ENCODE measurements at places on chromosomes 1 and 21.

GRCh38 chr1:216388558-216388957 lies 34.7 kb downstream of the USH2A start:
- no peak for DNase-seq

DNA sequence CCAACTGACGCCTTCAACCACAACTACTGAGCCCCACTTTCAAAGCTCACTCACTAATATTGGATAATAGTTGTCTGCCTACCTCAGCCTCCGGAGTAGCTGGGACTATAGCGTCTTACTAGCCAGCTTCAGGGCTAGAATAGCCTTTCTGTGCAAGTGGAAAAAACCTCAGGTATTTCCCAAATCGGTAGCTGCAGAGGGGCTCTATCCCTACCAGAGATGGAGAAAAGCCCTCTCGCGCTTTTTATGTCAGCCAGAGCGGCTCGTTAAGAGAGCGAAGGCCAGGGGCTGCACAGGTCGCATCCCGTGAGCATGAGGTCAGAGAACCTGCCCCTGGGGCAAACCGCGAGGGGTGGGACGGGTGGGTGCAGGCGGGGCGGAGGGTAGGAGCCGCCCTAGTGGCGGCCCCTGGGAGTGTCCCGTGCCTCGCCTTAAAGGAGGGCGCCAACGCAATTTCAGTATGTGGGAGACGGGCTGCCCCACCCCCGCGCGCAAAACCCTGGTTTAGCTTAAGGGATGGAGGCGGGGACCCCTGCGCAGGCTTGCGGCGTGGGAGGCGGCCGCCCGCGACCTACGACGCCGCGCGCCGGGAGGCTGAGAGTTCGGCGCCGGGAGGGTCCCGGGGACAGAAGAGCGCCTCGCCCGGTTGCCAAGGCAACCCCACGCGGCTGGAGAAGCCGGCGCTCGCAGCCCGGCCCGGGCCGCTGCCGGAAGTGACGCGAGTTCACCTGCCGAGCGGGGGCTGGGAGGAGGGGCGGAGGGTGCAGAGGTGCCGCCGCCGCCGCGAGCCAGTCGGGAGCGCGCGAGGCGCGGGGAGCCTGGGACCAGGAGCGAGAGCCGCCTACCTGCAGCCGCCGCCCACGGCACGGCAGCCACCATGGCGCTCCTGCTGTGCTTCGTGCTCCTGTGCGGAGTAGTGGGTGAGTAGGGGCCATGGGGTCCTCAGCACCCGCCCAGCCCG lies at the start of gene CXADR:
Gene CXADR, plus strand, starts transcription at position 791 of the 961 bp plus-strand sequence. Its CDS starts 87 bp downstream, at position 878.
- peak; percentile 48 for DNase-seq

- no peak for DNase-seq
These were observed 357.2 kb downstream of the KCNH1 start for GRCh38 chr1:210776712-210777111.

DNA sequence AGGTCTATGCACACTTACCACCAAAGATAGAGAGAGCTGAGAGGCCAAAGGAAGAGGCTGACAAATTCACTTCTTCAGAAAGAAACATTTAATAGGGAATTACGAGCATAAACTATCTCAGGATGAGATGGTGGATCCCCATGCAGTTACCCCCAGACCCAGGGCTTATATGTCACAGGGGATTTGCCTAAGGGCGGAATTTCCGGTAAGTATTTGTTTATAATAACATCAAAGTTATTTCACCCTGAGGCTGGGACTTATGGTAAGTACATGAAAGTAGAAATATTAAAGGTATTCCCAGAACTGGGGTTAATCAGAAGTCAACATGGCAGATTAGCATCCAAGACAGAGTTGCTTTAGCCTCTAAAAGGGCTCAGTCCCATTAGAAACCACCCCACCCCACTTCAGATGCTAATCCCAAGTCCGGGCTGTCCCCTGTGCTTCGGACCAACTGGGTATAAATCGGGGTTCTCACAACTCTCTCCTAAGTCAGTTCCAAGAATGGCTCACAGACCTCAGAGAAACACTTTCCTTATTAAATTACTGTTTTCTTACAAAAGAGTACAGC lies 247.4 kb upstream of the ZP4 start:
- DNase-seq = no peak

GRCh38 chr1:221170171-221170570 lies 290.9 kb downstream of the HLX start:
- no peak for DNase-seq

DNA sequence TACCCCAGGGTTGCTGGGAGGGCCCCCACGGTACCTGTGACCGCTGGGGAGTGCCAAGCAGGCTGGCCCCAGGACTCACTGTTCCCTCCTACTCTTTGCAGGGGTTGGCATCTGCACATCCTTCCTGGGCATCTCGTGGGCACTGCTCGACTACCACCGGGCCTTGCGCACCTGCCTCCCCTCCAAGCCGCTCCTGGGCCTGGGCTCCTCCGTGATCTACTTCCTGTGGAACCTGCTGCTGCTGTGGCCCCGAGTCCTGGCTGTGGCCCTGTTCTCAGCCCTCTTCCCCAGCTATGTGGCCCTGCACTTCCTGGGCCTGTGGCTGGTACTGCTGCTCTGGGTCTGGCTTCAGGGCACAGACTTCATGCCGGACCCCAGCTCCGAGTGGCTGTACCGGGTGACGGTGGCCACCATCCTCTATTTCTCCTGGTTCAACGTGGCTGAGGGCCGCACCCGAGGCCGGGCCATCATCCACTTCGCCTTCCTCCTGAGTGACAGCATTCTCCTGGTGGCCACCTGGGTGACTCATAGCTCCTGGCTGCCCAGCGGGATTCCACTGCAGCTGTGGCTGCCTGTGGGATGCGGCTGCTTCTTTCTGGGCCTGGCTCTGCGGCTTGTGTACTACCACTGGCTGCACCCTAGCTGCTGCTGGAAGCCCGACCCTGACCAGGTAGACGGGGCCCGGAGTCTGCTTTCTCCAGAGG lies 6.8 kb downstream of the XKR8 start:
- no peak for DNase-seq

DNA sequence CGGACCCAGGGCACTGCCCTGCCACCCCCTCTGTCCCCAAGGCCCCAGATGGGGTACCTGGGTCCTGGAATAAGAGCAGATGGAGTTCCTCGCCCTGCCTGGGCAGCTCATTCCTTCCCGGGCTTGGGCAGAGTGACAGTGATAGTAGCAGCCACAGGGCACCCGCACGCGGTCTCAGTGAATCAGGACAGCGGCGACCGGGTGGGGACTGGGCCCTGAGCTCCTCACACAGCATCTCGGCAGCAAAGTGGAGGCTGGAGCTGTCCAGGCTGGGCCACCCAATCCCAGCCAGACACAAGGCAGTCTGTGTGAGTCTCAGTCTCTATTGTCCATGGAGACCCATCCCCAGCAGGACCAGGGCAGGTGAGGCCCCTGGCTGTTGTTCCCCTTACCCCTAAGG lies 37.4 kb upstream of the CCDC27 start:
- DNase-seq = no peak

DNA sequence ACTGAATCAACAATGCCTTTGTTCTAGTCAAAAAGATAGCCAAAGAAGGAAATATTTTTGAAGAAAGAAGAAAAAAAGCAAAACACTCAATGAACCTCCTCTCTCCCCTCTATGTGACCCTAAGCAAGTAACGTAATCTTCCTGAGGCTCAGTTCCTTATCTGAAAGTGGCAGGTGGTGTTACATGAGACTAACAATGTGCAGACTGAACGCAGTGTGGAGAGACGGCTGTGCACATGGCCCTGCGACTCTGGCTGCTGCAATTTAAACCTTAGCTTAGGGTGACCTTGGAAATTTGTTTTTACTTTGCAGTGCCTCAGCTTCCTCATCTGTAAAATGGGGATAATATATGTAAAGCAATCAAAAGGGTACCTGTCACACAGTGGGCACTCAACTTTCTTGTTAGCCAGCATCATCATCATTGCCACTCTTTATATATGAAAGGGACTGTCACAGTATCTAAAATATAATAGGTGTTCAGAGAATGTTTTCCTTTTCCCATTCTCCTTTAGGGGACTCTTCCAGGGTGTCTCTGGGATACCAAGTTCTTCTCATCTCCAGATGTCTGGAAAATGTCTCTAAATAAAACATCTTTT lies 100.1 kb upstream of the JUN start:
- no peak for DNase-seq

- no peak for DNase-seq
These were observed 36.7 kb downstream of the FMN2 start for GRCh38 chr1:240128366-240128765.

GRCh38 chr1:201212461-201213055 lies 21.9 kb downstream of the IGFN1 start:
- no peak for DNase-seq

DNA sequence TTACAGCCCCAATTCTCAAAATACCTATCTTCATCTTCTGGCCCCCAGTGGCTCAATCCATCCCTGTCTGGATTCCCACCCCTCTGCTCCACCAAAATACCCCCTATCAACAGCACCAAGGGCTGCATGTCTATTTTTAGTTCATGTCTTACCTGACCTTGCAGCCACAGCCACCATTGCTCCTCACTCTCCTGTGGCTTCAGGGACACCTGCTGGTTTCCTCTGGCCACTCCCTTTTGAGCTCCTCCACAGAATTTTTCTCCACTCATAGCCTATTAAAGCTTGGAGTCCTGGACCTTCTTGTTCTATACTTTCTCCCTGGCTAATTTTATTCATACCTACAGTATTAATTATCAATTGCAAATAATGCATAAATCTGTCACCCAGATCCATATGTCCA lies 125.3 kb upstream of the NGF start:
- no peak for DNase-seq

DNA sequence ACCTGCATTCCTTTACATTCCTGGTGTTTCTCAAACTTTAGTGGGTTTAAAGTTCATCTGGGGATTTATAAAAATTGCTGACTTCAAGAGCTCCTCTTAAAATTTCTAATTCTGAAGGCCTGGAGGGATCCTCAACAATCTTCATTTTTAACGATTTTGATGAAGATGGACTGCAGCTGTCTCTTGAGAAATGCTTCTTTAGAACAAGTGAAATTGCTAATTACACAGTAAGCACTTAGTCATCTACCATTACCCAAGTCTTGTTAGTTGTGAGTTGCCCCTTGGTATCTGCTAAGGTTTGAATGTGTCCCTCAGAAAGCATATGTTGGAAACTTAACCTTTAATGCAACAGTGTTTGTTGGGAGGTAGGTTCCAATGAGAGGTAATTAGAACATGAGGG lies 163.7 kb downstream of the LTN1 start:
- DNase-seq = no peak

DNA sequence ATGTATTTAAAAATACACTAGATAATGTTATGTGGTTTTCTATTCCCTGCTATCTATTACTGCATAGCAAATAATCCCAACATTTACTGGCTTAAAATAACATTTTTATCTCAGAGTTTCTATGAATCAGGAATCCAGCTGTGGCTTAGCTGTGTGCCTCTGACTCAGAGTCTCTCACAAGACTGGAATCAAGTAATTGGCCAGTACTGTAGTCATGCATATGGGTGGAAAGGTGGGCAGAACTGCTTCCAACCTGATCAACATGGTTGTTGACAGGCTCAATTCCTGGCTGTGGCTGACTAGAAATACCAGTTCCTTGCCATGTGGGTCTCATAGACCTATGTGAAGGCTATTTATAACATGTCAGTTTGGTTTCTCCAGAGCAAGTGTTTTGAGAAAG lies 131.8 kb downstream of the PDE4B start:
- DNase-seq = peak; percentile 58

- DNase-seq = peak; percentile 38
These were observed 639.5 kb downstream of the MATN1 start for GRCh38 chr1:30083800-30084464.

DNA sequence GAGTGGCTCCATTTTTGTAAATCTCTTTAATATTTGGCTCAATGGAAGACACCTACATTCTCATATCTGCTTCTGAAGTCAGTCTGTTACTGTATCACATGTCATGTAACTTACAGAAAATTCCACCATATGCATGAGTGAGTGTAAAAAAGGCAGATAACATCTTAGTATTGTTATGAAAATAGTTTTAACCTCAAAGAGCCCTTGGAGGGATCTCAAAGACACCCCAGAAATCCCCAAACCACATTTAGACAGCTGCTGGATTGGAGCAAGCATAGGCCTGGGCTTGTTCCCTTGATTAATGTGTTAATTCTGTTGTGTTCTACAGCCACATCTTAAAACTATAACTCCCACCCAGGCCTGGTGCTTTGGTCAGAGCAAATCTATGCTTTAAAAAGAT lies 16.9 kb downstream of the MACO1 start:
- no peak for DNase-seq

DNA sequence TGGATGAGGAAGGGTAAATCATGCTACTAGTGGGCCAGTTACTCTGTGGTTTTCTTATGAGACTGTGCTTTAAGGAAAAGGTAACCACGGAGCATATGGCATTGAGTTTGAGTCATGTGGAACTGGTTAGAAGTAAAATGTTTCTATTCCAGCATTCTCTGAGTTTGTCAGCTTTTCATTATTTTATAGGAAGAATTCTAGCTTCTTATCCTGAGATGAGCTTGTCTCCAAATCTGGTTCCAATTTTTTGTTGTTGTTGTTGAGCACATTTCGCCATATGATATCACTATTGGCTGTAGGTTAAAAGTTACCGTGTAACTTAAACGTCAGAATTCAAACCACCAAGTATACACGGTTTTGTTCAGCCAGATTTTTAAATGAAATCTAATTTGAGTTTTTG lies 69.9 kb downstream of the ATF6 start:
- no peak for DNase-seq

GRCh38 chr1:84143796-84144565 lies at the start of gene PRKACB:
PRKACB (plus strand) TSS chr1:84144271; CDS start chr1:84144362, 91 bp downstream.
- DNase-seq = no peak

GRCh38 chr1:41488040-41488951 lies 3.8 kb upstream of the EDN2 start:
- DNase-seq = no peak

DNA sequence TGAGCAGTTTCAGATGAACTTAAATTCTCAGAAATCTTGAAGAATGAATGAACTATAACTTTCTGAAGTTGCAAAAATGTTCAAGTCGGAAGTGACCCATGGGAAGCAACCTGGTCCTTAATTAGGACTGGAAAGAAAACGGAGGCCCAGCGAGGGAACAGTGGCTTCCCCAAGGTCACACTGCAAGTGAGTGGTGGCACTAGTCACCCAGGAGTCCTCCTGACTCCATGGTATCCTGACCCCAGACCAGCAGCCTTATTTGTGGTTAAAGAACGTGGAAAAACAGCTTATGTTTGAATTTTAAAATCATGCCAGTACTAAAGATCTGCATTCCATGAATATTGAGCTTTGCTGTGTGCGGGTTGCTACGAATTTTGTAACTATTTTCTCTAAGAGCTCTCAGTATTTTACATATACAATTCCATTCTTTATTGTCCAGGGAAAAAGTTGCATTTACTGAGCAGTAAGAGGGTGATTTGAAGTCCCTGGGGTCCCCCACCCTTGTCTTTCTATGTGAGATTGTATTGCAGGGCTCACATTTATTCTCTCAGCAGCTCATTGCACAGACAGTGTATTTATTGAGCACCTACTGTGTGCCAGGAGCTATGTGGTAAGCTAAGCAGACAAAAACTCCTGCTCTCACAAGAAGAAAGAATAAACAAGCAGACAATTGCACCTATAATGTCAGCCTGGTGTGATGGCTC lies 61.6 kb upstream of the ATP5PO start:
- no peak for DNase-seq

DNA sequence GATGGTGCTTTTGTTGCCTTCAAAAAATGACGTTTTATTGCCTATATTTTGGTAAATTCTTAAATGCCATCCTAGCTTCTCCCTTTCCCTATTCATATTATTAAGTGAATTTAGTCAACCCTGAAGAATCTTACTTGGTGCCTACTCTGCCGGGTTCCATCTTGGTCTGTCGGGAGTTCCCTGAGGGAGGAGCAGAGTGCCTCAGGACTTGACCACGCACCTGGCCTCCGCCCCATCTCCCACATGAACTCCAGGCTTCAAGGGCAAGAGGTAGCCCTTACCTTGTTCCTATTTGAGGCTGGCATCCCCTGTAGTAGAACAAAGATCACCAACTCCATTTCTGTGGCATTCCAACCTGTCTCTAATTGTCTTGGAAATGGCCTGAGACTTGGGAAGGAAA lies 21.5 kb downstream of the VANGL2 start:
- no peak for DNase-seq

Measured in MG63 (cell line).